ENCODE measurements at places on chromosomes 7 and 10. TPM values are rescaled to one million over a fixed set of nuclear protein-coding genes. Genes with fewer than 3 reads are reported as not detected.
A peak's percentile ranks its signal among the peaks of the same experiment; 100 is the strongest.

The STYXL1 gene
- total RNA-seq: 29.8 TPM

The CPXM2 gene
- total RNA-seq: 27.4 TPM

The RSBN1L gene
- 20.7 TPM for total RNA-seq

The ANKRD1 gene
- not detected for total RNA-seq

The CYP26C1 gene
- 1.1 TPM for total RNA-seq

The KIAA1217 gene
- 92.5 TPM for total RNA-seq

The DKK1 gene
- total RNA-seq: 6.5 TPM

The CPED1 gene
- total RNA-seq: 23.3 TPM

The OR9A2 gene
- total RNA-seq: not detected

The LRRD1 gene
- total RNA-seq: not detected

The AQP1 gene
- 89.4 TPM for total RNA-seq

The SEC31B gene
- total RNA-seq: 10.5 TPM

The DRGX gene
- not detected for total RNA-seq

The CPA2 gene
- total RNA-seq: not detected

The LRRC18 gene
- total RNA-seq: not detected

The GPR141 gene
- total RNA-seq: 0.36 TPM

DNA sequence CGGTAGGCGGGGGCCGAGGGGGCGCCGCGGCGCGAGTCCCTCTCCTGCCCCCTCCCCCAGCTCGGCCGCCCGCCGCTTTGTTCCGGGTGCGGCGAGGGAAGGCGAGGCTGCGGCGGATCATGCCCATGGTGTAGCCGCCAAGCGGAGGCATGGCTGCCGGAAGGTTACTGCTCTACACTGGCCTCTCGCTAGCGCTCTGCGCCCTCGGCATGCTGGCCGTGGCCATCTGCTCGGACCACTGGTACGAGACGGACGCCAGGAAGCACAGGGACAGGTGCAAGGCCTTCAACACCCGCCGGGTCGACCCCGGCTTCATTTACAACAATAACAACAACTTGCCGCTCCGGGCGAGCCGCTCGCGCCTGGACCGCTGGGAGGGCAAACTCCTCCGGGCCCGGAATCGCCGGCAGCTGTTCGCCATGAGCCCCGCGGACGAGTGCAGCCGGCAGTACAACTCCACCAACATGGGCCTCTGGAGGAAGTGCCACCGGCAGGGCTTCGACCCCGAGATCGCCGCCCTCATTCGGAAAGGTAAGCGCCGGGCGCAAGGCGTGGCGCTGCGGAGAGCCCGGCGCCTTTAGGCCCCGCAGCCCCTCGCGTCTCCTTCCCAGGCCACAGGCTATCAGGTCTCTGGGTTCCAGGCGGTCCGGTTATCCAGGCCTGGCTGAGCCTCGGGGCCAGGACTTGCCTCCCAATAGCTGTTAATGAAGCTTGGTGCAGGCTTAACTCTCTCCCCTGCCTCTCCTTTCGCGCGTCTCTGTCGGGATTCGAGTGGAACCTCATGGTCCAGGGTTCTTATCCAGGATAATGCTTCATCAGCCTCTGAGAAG lies 513 bp downstream of the TMEM178B start:
- H3K36me3 ChIP-seq: no peaks in the 10 kb centered on the region
- peak; percentile 38 for DNase-seq
- H3K4me1 ChIP-seq: no peaks in the 10 kb centered on the region
- peak overlapping the region; percentile 58 for H3K4me3 ChIP-seq

DNA sequence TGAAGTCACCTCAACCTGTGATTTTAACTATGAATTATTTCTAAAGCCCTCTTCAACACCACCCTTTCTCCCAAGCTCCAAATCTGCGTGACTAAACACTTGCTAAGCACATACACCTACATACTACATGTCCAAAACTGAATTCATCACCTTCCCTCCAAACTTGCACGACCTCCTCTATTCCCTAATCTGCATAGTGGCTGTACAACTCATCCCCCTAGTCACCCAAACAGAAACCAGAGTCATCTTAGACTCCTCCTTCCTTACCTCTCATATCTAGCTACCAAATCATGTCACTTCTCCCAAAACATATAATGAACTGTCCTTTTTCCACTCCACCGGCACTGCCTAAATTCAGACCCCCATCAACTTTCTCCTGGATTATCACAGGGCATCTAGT lies 16.2 kb downstream of the ARHGAP21 start:
- no peak overlapping the region for H3K4me3 ChIP-seq
- no peak for DNase-seq
- peaks cover 3% of the 10 kb centered on the region for H3K4me1 ChIP-seq

DNA sequence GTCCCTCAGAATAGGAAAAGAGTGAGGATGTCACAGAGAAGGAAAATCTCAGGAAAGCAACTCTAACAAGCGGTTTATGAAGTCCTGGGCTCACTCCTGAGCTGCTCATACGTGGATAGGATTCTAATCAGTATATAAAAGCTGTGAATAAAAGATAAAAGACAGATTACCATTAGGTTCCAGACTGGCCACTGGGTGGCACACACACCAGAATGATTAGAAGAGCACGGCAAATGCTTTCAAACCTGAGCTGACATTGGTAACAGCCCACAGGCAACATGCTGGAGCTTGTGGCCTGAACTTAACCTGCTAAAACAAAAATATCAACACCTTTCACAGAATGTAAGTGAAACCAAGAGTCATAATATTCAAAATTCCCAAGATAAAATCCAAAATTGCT lies 370.8 kb downstream of the GRID1 start:
- DNase-seq: no peak
- no peaks in the 10 kb centered on the region for H3K36me3 ChIP-seq
- H3K4me1 ChIP-seq: no peaks in the 10 kb centered on the region
- no peak overlapping the region for H3K27ac ChIP-seq
- no peak overlapping the region for H3K4me3 ChIP-seq

- no peak for DNase-seq
- no peak overlapping the region for H3K4me3 ChIP-seq
- no peak overlapping the region for H3K27ac ChIP-seq
- no peaks in the 10 kb centered on the region for H3K27me3 ChIP-seq
- H3K36me3 ChIP-seq: no peaks in the 10 kb centered on the region
These were observed 74.6 kb downstream of the CUL1 start for GRCh38 chr7:148773334-148773733.

DNA sequence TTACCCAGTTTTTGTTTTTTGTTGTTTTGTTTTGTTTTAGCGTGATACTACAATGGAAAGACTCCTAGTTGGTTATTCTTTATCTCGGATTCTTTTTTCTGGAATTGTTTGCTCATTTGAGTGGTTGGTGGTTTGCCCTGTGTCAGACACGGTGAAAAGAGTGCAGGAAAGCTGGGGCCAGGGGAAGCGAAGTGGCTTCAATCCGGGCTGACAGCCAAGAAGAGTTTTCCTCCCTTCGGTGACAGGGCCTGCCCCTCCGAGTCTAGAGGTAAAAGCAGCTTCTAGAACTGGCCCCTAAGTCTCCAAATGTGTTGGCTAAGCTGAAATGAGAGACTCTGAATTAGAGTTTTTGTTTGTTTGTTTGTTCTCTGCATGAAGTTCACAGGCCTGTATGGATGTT lies 5.7 kb upstream of the AP5Z1 start:
- no peaks in the 10 kb centered on the region for H3K27me3 ChIP-seq
- no peak overlapping the region for H3K4me3 ChIP-seq
- DNase-seq: no peak
- no peaks in the 10 kb centered on the region for H3K4me1 ChIP-seq

- H3K27ac ChIP-seq: no peak within 1 kb of the TSS
- H3K4me1 ChIP-seq: no peaks in the 10 kb centered on the region
- DNase-seq: no peak
- no peaks in the 10 kb centered on the region for H3K27me3 ChIP-seq
- no peaks in the 10 kb centered on the region for H3K36me3 ChIP-seq
These were observed at the start of gene NPFFR1 for GRCh38 chr10:70283445-70284399. TSS of gene NPFFR1 (minus strand) at chr10:70284004. CDS start at chr10:70283676, 328 bp downstream.

DNA sequence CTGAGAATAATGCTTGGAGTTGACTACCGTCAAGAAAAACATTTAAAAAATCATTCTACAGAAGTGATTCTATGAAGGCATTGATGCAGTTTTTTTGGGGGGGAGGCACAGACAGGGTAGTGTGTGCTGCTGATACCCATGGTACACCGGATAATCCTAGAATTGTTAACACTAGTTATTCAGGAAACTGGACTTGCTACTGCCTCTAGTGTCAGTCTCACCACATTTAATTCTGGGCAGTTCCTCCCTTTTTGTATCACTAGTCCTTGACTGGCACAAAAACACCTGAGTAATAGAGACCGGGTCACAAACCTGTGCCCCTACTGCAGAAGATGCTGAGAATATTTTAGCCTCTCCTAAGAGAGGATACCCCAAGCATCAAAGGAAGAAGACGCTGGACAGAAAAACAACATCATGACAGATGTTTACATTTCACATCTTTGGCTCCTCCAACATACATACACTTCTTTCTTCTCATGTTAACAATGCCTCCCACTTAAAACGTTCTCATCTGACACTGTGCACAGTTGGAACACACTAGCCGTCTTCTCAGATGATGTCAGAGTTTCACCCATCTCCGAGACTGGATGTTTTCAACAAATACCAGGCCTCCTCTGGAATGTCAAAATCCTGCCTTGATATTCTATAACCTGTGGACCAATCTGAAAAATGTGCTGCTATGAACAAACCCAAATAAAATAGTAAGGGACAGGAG lies 13.1 kb upstream of the TCAF1 start:
- H3K4me1 ChIP-seq: no peaks in the 10 kb centered on the region
- no peak overlapping the region for H3K4me3 ChIP-seq
- DNase-seq: no peak
- H3K27ac ChIP-seq: no peak overlapping the region
- no peaks in the 10 kb centered on the region for H3K36me3 ChIP-seq

GRCh38 chr7:149414745-149415390 lies 46.0 kb downstream of the ZNF777 start:
- no peak overlapping the region for H3K4me3 ChIP-seq
- no peaks in the 10 kb centered on the region for H3K36me3 ChIP-seq
- no peaks in the 10 kb centered on the region for H3K4me1 ChIP-seq
- no peak for DNase-seq

- H3K27me3 ChIP-seq: no peaks in the 10 kb centered on the region
- DNase-seq: peak; percentile 80
- H3K4me3 ChIP-seq: peak overlapping the region; percentile 73
- peaks cover 9% of the 10 kb centered on the region for H3K4me1 ChIP-seq
- H3K36me3 ChIP-seq: peaks cover 4% of the 10 kb centered on the region
- peak overlapping the region; percentile 96 for H3K27ac ChIP-seq
These were observed 10.0 kb upstream of the CHCHD1 start for GRCh38 chr10:73771722-73772280.

DNA sequence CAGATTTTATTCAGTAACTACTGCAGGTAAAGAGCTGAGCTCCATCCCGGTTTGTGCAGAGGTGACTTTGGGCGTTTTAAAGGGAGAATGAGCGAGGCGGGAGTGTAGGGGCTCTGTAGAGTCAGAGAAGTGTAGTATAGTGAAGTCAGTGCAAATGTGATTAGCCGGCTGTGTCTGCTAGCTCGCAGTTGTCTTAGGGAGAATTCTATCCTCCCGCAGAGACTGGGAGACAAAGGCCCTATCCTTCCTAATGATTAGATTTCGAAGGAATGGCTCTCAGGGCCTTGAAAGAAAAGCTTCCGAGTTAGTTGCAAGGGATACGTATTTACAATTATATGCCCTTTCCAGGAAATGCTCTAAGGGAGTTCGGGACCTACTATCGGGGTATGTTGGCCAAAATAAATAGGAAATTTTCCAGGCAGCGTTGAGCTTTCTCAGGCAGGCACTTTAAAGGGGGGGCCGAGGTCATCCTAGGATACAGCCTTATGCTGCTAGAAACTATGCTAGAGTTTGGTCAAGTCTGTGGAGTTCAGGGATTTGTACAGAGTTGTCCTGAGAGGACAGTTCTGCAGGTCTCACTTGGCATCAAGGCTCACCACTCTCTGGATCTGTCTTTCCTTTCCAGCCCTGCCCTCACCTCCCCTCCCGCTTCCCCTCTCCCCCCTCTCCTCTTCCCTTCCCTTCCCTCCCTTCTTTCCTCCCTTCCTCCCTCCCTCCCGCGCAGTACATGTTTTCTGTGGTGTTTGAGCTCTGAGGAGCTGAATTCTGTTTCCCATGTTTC lies 825 bp downstream of the MRPL32 start:
- H3K4me1 ChIP-seq: peaks cover 6% of the 10 kb centered on the region
- no peaks in the 10 kb centered on the region for H3K36me3 ChIP-seq

DNA sequence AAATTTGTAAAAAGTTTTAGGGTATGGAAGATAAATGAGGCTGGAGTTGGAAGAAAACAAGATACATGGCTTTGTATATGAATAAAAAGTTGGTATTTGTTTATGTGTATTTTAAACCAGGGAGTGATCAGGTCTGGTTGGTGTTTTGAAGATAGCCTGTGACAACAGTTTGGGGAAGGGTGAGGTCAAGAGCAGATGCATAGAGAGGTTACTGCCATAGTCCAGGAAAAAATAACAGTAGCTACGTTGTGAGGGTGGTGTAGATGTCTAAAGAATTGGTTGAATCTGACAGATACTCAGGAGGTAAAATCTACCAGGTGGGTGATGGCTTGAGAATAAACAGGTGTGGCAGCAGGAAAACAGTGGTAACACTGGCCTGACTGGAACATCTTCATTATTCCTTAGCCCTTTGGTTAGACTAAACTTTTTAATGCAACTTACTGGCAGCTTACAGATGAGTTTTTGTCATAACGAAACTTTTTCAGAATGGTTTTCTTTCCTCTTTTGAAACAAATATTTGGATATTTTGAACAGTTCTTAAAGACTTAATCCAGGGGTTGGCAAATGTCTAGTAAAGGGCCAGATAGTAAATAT lies 25.5 kb downstream of the ZNRF2 start:
- no peaks in the 10 kb centered on the region for H3K27me3 ChIP-seq
- H3K4me3 ChIP-seq: no peak overlapping the region
- H3K36me3 ChIP-seq: no peaks in the 10 kb centered on the region
- H3K4me1 ChIP-seq: peaks cover 3% of the 10 kb centered on the region
- DNase-seq: no peak
- no peak overlapping the region for H3K27ac ChIP-seq

DNA sequence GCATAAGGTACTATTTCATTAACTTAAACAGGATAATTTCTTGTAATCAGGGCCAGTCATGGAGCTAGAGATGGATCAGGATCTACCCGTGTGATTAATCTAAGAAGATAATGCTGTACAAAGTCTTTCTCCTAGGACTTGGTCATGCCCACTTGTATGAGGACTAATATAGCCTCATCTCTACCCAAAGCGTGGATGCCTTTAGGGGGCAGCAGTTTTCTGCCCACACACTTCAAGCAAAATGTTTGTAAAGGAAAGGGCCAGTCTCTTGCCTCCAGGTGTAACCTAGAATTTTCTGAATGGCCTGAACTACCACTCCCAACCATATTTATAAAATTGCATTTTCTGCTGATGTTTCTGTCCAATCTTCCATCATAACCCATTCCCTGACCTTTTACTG lies 764.0 kb upstream of the IGFBP3 start:
- H3K4me1 ChIP-seq: no peaks in the 10 kb centered on the region
- H3K27ac ChIP-seq: no peak overlapping the region
- H3K27me3 ChIP-seq: no peaks in the 10 kb centered on the region
- no peaks in the 10 kb centered on the region for H3K36me3 ChIP-seq

- no peak overlapping the region for H3K27ac ChIP-seq
- no peak for DNase-seq
- H3K27me3 ChIP-seq: no peaks in the 10 kb centered on the region
- no peak overlapping the region for H3K4me3 ChIP-seq
- H3K36me3 ChIP-seq: no peaks in the 10 kb centered on the region
These were observed 254.9 kb downstream of the TEX36 start for GRCh38 chr10:125428054-125428453.

GRCh38 chr10:119313024-119313423 lies 105.7 kb downstream of the GRK5 start:
- H3K4me3 ChIP-seq: no peak overlapping the region
